CD4-positive, alpha-beta memory T cell (primary cell): ENCODE measurements at places on chromosomes 6 and 20.

GRCh38 chr20:63102721-63103375 lies 96.1 kb upstream of the BHLHE23 start:
- DNase-seq = peak; percentile 79

GRCh38 chr6:163300838-163301237 lies 113.7 kb upstream of the QKI start:
- no peak for DNase-seq

- no peak for DNase-seq
These were observed 68.6 kb downstream of the RCAN2 start for GRCh38 chr6:46422619-46423018.

DNA sequence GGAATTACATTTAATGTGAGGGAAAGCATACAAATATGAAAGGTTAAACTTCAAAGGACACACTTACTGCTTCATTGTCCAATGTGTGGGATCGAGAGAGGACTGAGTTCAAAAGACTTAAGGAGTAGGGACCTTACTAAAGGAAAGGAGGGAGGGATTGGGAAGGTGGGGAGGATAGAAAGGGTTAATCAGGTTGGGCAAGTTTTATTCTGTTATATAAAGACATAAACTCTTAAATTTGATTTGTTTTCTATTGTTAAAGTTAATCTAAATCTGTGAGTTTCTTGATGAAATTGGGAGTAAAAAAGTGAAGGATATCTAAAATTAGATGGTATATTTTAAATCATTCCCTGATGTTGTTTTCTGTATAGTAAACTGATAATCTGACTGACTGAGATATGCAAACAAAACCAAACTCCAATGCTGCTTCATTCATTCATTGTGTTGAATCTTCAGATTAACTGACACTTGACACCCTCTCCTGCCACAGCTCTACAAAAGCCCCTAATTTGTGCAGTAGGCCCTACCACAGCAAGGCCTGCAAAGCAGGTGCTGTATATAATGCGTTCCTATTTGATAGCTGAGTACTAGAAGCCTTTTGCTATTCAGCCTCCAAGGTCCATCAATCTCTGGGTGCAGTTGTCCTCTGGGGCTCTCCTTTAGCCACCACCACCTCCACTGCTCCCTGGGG lies 1.3 kb upstream of the UBE2J1 start:
- DNase-seq = peak; percentile 4

GRCh38 chr6:169310983-169311382 lies 57.3 kb upstream of the THBS2 start:
- no peak for DNase-seq

DNA sequence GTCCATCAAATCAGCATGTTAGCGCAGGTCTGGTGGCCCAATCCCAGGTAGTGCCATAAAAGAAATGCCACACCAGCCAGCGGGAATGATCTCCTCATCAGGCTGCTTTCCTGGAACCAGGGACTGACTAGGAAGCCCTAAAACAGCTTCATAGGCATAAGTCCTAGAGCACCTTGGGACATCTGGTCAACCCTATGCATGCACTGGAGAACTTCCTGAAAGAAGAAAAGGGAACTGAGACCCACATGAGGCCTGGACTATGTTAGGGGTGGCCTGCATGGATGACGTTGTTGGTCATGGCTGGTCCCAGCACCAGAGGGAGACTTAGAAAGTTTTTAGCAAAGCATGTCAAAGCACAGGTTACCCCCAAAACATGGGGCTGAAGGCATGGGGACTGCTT lies 7.6 kb upstream of the KCNK16 start:
- no peak for DNase-seq

- no peak for DNase-seq
These were observed 29.7 kb downstream of the SLC22A23 start for GRCh38 chr6:3426927-3427686.

DNA sequence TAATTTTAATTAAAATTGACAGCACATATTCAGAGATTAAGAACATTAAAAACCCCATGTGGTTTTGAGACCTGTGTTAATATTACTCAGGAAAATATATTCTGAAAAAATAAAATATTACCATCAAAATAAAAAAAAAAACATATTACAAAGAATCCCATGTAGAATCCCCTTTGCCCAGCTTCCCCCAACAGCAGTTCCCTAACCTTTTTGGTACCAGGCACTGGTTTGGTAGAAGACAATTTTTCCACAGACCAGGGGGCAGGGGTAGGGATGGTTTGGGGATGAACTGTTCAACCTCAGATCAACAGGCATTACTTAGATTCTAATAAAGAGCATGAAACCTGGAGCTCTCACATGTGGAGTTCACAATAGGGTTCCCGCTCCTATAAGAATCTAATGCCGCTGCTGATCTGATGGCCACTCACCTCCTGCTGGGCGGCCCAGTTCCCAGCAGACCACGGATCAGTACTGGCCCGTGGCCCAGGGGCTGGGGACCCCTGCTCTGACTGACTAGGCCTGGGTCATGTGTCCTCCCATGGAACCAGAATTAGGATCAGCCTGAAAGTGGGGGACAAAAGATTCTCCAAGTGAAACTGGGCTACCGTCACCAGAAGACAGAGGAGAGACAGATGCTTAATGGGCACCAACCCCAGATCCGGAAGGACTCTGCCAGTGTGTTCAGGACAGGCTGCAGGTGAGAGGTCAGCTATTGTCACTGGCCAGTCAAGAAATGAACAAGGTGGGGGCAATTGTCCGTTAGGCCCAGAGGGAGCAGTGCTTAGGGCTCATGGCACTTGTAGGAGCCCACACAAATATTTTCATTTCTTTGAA lies 235.5 kb downstream of the PREX1 start:
- no peak for DNase-seq

- peak; percentile 48 for DNase-seq
These were observed 264.3 kb upstream of the PLN start for GRCh38 chr6:118283766-118284165.

DNA sequence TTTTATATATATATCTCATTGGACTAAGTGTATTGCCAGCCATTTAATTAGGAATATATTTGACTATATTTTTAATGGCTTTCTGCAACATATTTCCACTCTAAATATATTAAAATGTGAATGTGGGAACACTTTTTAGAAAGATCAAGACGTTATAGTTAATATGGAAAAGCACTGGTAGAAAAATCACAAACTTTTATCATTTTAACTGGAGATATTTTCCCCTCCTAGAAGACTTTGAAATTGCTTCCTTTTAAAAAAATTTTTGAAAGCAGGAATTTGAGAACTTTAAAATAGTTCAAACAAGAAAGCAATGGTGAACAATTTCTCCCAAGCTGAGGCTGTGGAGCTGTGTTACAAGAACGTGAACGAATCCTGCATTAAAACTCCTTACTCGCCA lies at the start of gene TAAR9:
Gene TAAR9, plus strand, starts transcription at position 301 of the 400 bp plus-strand sequence. Its CDS starts 13 bp downstream, at position 314.
- DNase-seq = no peak

GRCh38 chr6:104754788-104755409 lies 104.8 kb downstream of the HACE1 start:
- DNase-seq = no peak

GRCh38 chr20:53750827-53751619 lies 157.4 kb upstream of the ZNF217 start:
- peak; percentile 54 for DNase-seq

DNA sequence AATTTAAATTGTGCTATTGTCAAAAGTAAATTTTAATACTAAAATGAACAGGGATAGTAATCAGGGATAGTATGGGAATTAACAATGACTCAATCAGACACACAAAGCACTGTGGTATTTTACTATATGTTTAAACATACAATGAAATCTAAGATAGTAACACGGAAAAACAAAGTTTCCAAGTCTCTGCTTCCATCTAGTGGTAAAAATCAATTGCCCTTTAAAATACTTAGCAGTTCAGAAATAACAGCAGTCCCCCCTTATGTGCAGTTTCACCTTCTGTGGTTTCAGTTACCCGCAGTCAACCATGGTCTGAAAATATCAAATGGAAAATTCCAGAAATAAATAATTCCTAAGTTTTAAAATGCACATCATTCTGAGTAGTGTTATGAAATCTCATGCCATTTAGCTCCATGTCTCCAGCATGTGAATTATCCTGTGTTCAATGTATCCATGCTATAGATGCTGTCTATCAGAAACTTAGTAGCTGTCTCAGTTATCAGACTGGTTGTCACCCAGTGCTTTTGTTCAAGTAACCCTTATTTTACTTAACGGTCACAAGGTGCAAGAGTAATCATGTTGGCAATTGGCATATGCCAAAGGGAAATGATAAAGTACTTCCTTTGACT lies 58.5 kb downstream of the AHI1 start:
- DNase-seq = peak; percentile 6

DNA sequence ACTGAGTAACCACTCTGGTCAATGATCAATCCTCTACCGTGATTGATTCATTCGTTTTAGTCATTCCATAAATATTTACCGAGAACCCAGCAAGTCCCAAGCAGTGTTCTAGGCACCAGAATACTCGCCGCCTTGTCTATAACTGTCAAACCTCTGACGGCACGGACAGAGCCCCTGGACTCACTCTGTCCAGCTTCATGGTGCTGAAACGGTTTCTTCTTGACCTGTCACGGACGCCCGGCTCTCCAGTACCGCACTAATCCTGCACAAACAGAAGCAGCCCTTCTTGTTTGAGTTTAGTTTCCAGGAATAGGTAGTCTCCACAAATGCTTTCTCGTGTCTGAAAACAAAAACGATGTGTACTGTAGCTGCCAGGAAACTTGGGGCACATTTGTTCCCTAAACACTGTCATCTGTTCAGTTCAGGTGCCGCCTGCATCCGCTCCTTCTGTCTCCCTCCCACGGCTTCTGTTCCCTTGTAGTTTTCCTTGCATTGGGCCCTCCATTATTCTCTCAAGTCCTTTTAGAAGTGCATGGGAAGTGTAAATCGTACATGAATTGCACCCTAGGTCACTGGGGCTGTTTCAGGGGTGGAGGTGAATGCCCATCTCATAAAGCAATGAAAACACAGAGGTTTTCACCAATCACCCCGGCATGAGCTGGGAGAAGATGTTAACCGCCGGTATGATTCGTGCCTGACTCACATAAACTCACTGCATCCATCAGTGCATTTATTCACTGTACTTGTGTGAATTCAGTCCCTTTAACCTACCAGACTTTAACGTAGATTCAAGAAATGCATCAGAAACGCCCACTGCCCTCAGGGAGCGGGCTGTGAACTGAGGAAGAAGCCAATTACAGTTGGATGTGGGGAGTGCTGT lies 209.3 kb upstream of the CDH4 start:
- DNase-seq = no peak

DNA sequence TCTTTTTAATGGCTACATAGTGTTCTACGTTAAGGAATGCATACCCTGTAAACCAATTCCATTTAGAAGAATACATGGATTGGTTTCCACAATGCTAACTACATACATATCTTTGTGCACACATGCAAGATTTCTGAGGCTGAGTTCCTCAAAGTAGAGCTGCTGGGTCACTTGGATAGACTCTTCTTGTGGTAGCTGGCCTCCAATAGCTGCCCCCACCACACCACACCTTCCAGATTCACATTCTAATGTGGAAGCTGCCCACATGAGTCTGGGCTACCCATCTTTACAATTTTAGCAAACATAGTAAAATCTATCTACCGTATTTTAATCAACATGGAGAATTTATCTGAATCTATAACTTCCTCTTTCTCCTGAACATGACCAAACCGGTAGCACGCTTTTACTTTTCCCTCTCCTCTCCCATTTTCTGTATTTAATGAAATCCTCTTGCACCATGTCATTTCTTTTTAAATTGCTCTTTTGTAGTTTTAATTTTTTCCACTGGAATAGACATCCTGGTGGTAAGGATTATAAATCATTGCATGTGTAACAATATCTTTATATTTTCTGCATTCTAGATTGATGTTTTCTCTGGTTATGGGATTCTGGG lies 74.7 kb upstream of the CITED2 start:
- no peak for DNase-seq

- no peak for DNase-seq
These were observed 43.3 kb upstream of the CTAGE9 start for GRCh38 chr6:131754088-131754487.

DNA sequence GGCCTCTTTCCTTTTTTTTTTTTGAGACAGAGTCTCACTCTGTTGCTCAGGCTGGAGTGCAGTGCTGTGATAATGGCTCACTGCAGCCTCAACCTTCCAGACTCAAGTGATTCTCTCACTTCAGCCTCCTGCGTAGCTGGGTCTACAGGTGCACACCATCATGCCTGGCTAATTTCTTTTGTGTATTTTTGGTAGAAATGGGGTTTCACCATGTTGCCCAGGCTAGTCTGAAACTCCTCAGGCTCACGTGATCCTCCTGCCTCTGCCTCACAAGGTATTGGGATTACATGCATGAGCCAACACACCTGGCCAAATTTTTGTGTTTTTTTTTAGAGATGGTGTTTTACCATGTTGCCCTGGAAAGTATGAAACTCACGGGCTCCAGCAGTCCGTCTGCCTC lies 29.3 kb downstream of the SRC start:
- no peak for DNase-seq

GRCh38 chr20:20815711-20816455 lies 103.4 kb upstream of the RALGAPA2 start:
- no peak for DNase-seq

DNA sequence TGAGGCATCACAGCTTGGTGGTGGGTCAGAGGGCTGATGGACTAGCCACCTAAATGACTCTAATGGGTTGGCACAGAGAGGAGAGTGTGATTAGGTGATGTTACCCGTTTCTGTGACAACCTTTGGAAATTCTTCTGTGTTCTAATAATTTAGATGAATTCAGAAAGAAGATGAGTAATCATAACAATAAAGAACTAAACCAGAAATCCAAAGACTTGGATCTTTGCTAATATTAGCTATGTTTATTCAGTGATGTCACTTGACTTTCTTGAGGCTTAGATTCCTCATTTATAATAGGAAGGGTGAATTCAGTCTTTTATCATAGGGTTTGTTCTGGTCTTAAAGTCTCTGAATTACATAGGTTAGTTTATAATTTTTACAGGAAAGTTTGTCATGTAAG lies 19.9 kb downstream of the CRYBG1 start:
- DNase-seq = no peak

DNA sequence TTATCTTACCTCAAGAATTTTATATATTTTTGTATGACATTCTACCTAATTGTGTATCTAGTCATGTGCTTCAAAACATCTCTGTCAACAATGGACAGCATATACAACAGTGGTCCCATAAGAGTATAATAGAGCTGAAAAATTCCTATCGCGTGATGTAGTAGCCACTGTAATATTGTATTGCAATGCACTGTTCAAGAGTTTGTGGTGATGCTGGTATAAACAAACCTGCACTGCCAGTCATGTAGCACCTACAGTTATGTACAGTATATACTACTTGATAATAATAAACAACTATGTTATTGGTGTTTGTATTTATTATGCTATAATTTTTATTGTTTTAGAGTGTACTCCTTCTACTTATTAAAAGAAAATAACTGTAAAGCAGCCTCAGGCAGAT lies 672.7 kb downstream of the CD109 start:
- DNase-seq = no peak

GRCh38 chr6:27136978-27137814 lies 110.3 kb upstream of the PRSS16 start:
- no peak for DNase-seq

GRCh38 chr6:166667796-166668610 lies 41.0 kb upstream of the RPS6KA2 start:
- DNase-seq = no peak
